ENCODE measurements at places on chromosomes 11 and 22. TPM values are rescaled to one million over a fixed set of nuclear protein-coding genes. Genes with fewer than 3 reads are reported as not detected.

The PGA3 gene
- not detected for total RNA-seq

The BCO2 gene
- 0.10 TPM for total RNA-seq

The NAALAD2 gene
- not detected for total RNA-seq

DNA sequence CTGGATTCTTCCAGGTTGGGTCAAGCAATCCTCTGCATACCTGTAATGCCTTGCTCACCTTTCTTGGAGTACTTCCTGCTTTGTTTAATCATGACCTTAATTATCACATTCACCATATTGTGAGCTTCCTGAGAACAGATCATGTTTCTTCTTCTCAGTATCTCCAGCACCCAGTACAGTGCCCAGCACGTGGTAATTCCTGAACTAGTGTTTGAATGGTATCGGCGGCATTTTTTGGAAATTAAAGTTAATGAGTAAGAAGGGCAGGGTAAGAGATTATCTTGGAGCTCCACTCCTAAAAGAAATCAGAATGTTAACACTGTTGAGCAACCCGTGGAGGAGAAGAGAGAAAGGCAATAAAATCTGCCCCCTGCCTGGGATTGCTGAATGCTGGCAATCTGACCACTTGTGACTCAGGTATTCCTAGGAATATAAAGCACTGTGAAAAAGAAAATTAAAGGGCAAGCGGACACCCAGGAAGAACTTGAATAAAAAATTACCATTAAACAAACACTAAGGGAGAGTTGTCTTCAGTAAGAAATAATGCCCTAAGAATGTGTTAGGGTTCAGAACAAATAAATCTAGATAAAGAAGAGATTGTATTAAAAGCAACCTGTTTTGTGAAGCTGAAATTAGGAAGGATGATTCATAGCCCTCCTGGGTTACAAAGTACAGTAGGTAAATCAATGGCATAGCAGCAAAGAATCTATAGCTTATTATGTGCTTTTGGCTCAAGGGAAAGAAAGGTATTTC lies 92.9 kb downstream of the PDHX start:
- DNase-seq, result peak; percentile 97

- no peak for DNase-seq
These were observed 28.7 kb downstream of the CADM1 start for GRCh38 chr11:115475564-115475963.

- DNase-seq, result no peak
These were observed 1283.7 kb upstream of the RAG2 start for GRCh38 chr11:37881741-37882140.

GRCh38 chr22:34297536-34298120 lies 377.4 kb upstream of the LARGE1 start:
- DNase-seq, result no peak

DNA sequence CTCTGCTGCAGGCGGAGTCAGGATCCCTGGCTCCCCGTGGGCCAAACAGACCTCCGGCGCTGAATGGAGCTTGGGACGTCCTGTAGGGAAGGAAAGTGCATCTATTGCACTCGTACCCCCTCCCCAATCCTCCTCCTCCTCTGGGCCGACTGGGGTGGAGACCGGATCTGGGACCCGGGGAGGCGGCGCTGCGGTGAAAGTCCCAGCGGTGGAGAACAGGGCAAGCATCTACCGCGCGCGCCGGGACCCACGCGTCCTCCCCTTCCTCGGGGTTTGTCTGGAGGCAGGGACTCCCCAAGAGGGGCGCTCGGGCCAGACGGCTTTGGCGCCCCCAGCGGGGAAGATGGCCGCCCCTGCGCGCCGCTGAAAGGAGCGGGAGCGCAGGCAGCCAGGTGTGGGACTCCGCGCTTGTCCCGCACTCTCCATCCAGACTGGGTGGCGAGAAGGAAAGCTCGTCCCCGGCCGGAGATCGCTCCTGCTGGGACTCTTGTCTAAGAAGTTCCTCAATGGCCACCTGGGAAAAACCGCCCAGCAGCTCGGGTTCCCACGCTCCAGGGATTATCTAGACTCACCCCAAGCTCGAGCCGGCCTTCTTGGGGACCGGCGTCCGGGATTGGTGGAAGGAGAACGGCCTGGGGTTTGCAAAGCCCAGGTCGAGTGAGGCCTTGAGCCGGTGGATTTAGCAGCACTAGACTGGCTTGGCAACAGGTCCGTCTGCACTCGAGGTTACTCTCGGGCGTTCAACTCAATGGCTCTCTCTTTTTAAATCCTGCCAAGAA lies 718 bp downstream of the FADS2 start:
- no peak for DNase-seq

GRCh38 chr11:2673250-2673610 lies 26.6 kb downstream of the KCNQ1OT1 start:
- no peak for DNase-seq

GRCh38 chr11:10308201-10308954 lies 3.5 kb downstream of the ADM start:
- no peak for DNase-seq

DNA sequence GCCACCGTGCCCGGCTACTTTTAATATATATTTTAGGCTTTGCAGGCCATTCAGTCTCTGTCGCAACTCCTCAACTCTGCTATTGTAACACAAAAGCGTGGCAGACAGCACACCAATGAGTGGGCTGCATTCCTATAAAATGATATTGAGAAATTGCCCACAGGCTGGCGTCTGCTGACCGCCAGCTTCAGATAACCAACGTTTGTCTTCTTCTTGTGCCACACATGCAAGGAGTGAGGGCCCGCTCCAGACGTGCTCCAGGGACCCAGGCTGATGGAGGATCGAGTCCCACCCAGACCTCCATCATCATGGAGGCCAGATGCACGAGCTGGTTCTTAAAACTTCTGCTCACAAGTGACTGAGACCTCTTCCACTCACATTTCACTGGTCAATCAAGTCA lies 35.4 kb upstream of the LINC01488 start:
- DNase-seq, result no peak

DNA sequence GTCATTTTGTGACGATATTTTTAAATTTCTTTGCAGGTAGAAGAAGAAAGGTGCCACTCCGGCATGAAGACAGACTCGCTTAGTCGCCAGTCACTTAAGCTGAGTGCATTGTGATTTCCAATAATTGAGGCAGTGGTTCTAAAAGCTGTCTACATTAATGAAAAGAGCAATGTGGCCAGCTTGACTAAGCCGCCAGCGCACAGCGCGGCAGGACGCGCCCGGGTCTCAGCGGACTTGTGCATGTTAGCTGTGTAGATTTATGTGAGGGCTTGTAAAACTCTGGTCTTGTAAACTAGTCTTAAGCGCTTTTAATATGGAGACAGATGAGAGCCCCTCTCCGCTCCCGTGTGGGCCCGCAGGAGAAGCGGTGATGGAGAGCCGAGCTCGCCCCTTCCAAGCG lies 5.6 kb downstream of the DGCR8 start:
- no peak for DNase-seq

DNA sequence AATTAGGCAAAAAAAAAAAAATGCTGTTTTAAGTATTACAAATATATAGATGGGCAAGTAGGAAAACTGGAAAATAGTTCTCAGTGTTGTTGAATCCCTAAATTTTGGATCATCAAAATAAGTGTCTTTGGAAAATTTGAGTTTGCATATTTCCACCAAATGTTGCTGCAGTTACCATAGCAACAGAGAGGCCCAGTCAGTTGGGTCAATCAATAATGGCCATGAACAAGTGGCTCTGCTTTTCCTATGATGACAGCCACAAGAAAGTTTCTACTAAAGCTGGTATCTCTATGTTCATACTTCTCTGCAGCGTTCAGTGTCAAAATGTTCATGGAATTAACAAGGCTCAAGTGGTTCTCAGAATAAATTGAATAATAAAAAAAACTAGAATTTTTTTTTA lies 79.1 kb downstream of the SERGEF start:
- no peak for DNase-seq

All from A172 (cell line).